Vagina (tissue), 2 donors: ENCODE measurements at places on chromosomes 16 and 17.

DNA sequence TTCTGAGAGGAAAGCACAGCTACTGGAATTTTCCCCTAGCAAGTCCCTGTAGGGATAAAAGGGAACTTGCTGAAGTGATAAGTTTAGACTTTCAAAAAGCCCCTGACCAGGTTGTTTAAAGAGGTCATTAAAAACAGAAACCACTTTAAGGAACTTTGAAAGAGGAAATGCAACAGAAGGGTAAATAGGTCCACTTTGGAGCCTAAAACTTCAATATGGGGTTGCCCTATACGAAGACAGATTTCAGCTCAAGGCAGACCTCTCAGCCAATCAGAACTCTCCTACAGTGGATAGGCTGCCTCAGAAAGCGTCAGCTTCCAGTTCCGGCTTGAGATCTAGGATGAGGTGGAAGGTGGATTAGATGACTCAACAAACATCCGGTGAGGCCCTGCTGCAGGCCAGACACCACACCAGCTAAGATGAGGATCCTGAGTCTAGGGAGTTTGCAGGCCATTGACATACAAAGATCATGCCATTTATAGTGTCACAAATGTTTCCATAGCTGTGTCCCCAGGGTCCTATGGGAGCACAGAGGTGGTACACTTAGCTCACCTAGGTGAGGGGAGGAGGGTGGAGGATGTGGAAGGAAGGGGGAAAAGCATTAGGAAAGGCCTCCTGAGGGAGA is 7.9 kb upstream of the MFSD6L start:
- no peak for DNase-seq

DNA sequence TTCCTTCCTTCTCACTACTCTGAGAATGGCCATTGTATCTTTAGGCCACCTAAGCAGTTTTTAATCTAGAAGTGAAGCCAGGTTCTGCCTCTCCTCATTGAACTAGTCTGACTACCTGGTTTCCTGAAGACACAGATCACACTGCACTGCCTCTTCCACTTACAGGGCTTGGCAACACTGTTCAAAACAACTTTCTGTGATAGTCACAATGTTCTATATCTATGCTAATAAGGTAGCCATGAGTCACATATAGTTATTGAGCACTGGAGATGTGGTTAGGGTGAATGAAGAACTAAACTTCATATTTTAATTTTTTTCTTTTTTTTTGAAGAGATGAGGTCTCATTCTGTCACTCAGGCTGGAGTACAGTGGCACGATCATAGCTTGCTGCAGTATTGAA is 26.9 kb downstream of the RND2 start:
- no peak for DNase-seq

DNA sequence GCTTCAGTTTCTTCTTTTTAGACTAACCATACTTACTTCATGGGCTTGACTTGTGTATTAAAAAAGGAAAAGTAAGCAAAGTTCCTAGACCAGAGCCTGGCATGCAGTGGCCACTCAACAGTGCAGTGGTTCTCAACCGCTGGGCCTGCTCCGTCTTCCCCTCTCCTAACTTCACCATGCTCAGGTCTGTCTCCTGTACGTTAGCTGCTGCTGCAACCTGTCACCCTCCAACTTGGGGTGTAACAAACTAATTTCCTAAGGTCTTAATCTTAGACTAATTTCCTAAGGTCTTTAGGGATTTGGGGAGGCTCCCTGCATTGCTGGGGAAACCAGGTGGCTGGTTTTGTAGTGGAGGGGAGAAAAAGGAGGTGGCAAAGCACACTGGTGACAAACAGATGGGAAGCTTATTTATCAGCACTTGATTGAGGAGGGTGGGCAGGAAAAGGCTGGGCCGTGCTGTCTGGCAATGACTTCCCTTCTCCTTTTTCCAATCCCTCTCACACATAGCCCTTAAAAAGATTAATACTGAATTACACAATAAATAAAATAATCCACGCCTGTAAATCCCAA is 2.2 kb upstream of the ARL4D start:
- DNase-seq, result no peak

DNA sequence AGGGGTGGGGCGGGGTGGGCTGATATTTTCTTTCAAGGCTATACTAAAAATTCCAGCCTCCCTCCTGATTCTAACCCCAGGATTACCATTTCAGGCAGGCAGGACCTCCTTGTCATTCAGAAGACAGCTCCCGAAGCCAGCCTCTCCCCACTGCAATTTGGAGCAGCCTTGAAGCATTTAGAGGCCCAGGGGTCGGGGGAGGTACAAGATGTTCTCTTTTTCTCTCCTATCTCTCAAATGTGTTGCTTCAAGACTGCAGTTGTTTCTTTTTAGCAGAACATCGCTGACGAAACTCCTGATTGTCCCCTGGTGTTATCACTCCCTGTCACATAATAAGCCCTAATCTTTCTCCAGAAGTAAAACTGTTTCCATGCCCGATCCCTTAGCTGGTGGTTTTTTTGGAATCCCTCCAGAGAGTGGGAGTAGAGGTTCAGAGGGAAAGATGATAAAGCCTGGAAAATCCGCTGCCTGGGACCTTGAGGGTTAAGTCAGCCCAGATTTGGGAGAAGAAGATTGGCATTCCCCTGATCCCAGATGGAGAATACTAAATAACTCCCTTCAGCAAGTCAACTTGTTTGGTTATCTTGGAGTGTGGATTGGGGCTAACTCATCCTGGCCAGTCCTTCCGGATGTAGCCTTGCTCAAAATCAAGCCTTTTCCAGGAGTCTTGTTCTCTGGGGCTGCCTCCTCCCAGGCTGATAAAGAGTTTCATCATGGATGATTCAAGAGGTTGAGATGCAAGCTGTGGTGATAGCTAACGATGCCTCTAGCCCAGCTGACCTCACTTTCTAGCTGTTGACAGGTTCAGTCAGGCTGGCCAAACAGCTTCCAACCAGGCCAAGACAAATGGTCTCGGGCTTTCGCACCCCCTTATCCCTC is 71.3 kb downstream of the SOX9 start:
- no peak for DNase-seq

- no peak for DNase-seq
These were observed 3.1 kb downstream of the MINK1 start for GRCh38 chr17:4836221-4836620.

DNA sequence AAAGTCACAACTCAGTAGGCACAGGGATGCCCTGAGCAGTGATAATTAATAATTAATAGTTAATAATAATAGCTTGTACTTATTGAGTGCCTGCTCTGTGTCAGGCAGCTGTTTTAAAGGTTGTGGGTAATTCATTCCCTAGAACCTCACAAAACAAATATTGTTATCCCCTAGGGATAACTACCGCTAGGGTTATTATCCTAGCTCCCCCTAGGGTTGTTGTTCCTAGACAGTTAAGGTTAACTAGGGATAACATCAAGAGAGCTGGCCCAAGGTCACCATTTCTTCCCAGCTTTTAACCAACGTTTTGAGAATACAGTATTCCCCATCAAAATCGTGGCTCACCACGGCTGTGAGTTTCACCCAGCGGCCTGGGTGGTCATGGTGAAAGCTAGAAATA is 180.1 kb downstream of the PRKCB start:
- DNase-seq, result no peak

DNA sequence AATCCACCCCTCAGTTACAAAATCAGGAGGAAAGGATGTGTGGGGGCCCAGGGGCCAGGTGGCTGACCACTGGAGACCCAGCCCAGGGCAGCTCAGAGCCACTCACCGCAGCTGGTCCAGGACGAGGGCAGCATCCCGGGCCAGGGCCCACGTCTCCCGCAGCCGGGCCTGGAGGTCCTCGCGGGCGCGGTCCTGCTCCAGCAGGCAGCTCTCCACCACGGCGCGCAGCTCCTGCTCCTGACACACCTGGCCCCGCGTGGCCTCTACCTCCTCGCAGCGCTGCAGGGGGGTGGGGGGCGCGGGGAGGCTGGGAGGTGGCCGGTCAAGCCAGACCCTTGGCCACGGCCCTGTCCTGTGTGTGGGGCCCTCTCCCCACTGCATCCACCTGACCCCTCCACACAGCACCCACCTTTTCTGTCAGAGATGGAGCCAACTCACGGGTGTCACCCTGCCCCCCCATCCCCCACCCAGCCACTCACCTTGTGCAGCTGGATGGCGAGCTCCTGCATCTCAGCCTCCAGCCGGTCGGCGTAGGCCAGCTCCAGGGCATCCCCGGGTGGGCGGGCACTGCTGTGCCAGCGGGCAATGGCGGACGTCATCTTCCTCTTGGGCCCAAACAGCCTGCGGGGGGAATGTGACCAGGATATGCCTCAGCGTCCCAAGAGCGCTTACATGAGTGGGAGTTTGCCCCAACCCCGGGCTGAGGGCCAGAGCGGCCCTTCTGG is 5.1 kb downstream of the NUDT16L1 start:
- no peak for DNase-seq

- no peak for DNase-seq
These were observed 152.2 kb upstream of the TBX2 start for GRCh38 chr17:61247439-61247838.

GRCh38 chr17:46928467-46929261 is 5.7 kb downstream of the GOSR2 start:
- no peak for DNase-seq

DNA sequence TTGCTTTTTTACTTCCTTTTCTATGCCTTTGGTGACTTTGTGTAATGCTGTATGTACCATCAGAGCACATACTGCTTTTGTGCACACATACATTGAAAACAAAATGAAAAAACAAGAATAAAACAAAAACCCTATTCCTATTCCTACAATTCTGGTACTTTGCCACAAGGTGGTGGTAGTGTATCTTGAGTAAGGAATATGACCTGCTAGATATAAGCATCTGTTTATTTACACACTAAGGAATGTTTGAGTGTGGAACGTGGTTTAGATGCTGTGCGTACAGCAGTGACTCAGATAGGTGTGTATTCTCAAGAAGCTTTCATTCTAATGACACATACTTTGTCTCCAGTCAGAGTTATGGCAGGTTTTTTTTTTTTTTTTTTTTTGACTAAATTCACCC is 606.2 kb downstream of the WWOX start:
- DNase-seq, result no peak

DNA sequence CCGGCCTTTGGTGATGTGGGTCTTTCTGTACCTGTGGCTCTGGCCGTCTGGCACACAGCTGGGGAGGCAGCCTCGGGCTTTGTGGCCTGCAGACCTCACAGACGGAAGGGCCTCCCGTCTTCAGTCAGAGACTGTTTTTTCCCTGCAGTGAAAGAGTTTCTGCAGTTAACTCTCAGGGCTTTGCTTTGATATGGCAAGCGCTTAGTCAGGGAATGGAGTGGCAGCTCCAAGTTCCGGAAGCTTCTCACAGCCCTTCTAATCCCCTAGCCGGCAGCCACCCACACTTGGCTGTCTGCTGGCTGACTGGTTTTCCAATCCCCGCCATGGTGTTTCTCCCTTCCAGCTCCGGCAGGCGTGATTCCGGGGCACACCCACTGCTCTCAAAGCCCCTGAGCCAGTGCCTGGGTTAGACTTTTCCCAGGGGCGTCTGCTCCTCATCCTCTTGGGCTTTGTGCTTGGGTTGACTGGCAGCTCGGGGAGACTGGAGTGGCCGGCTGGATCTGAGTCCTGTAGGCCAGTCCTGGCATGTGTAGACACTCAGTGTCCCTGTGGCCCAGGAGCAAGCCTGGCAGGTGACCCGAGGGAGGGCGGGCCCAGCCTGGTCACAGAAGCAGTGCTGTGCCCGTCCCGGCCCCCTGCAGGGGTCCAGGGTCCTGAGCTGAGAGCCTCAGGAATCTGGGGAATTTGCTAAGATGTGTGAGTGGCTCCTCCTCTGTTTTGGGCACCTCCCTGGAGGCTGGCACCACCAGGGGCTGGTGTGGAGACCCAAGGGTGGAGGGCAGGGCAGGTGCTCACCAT is 29.9 kb downstream of the BAIAP2 start:
- no peak for DNase-seq

- DNase-seq, result no peak
These were observed 59.1 kb upstream of the IRX6 start for GRCh38 chr16:55264949-55265348.

DNA sequence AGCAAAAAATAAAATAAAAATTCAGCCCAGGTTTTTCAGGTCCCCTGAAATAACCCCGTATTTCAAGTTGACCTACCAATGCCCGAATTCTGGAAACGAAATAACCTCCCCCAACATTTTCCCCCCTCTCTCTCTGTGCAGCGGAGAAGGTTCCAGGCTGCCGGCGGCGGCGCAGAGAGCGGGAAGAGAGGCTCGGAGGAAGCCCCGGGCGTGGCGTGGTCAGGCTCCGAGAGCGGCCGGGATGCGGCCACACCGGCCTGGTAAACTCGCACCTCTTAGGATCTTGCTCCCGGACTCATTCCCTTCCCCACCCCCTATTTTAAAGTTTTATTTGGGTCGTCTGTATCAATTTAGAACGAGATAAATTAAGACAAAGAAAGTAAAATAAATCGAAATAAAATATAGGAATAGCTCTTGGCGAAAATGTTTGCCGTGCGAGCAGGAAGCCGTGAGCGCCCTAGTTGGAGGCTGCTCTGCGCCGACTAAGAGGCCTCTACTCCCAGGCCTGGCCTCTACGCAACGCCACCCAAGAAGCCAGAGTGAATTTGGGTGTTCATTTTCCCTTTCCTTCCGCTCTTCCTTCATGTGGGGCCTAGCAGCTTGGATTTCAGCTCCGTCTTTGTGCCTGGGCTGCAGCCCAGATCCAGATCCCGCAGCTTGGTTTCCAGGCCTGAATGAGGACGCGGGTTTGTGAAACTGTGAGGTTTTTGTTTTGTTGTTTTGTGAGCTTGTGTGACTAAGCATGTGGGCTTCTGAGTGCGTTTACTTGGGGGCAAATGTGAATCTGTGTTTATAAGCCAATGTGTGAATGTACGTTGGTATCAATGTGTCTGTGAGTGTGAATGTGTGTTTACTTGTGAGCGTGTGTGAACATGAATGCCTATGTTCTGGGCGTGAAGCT is 1.5 kb upstream of the HOXB6 start:
- DNase-seq, result no peak

DNA sequence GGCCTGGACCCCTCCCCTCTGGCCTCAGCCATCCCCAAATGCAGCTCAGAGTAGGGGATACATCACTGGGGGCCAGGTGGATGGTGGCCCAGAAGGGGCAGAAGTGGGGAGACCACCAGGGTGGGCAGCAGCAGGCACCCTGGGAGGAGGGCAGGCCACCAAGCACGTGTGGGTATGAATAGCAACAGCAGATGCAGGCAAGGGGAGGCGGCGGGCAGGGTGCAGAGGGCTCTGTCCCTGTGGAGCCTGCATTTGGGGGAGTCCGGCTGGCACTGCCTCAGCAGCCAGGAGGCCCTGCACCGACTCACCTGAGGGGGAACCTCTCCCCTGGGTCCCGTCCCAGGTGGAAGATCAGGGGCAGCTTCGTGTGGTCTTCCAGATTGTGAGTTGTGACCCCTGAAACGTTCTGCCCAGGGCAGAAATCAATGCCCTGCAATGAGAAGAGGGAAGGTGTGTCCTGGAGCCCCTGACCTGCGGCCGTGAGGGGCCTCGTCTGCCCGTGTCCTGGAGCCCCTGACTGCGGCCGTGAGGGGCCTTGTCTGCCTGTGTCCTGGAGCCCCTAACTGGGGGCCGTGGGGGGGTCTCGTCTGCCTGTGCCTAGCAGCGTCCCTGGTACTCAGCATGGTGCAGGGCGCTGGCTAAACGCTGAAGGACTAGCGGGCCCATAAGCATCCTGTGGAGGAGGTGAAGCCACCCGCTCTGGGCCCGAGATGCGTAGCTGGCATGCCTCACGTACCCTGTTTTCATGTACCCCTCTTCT is 10.7 kb upstream of the APRT start:
- no peak for DNase-seq
